ENCODE measurements at places on chromosomes 4 and X.

DNA sequence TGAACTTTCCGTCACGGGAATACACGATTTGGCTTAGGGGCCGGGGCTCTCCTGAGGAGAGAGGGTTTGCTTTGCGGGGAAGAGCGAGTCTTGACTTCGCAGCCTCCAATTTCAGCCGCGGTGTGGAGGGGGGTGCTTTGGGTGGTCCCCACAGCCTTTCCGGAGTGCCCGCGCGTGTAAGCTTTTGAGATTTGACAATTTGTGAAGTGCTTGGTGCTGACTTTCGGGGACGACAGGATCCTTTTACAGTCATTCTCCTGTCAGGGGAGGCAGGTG, 355 bp downstream of the SCML1 start:
- DNase-seq: no peak

GRCh38 chr4:145565328-145565727, 53.9 kb upstream of the MMAA start:
- DNase-seq: no peak

DNA sequence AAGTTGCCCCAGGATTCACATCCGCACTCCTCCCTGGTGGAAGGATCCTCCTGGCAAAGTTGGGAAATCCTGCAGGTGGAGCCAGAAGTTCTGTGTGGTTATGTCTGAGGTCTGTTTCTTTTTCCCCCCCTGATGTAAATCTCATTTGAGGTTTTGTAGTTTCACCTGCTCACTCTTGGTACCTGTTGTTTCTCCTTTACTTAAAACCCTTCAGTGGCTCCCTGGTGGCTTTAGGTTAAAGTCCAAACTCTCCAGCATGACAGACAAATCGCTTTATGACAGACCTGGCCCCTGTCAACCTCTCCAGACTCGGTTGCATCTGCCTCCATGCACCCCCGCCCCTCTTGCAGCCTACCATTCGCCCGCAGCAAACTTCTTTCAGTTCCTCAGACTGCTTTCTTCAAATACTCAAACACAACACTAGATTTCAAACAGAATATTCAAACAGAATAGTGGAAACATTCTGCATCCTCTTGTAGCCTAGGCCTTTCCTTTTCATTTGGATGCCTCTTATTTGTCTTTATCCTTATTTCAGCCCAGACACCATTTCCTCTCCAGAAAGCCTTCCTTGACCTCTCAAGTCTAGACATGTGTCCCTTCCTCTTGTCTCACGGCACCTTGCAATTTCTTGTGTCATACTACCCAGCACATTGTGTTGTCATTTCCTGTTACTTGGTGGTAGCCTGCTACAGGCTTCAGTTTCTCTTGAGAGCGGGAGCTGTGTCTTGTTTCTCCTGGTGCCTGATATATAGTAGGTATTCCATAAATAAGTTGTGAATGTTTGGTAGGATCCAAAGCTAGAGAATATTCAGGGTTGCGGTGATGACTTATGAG, 24.8 kb downstream of the IL13RA1 start:
- no peak for DNase-seq

DNA sequence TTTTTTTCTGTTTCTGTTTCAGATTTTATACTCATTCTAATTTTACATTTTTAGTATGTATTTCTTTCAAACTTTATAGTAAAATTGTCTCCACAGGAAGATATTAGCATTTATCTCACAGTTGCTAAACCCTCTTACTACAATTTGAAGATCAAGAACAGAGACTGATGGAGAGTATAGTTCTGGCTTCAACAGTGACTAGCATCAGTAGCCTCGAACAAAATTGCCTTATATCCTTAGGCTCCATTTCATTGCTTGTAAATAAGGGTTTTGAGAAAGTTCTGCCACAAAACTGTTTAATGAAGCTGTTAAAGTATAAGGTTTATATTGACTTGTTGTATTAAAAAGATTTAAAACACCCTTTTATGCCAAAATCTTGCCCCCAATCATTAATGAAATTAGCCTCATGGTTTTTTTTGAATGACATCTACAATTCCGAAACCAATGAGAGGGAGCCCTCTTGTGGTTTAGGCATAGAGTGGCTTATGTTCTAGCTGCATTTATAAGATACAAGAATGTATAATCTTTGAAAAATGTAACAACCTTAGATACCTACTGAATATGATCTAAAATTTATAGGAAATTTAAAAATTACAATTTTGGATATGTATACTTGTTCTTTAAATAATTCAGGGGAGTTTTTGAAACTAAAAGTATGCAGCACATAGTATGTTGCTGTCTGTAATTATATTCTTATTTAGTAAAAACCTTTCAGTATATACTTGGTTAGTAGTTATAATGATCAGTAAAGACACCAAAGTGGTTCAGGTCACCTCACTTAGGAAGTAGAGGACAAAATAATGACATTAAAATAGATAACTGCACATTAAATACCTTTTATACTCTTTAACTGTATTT, 109.8 kb upstream of the HPGD start:
- peak; percentile 73 for DNase-seq

GRCh38 chr4:25128671-25129070, 31.6 kb downstream of the SEPSECS start:
- no peak for DNase-seq

- no peak for DNase-seq
Measured at GRCh38 chrX:105017641-105018040, 202.9 kb downstream of the TEX13A start.

- peak; percentile 10 for DNase-seq
Measured at GRCh38 chrX:65575022-65575421, 40.4 kb upstream of the LAS1L start.

DNA sequence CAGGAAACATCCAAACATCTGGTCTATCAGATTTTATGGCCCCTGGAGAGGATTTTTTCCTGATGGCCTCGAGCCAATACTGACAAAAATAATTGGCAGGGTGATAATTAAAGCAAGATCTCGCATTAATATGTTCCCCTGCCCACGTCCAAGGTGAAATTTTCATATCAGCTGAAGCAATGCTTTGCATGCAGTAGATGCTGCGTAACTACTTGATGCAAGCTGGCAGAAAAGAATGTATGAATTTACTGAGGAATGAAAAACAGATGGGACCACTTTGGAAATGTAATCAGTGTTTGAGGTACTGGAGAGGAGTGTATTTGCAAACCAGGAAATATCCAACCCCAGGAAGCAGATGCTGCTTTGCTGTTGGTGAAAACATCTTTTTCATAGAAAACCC, 36.8 kb upstream of the REST start:
- DNase-seq: peak; percentile 68

- DNase-seq: peak; percentile 48
Measured at GRCh38 chrX:51496501-51497291, at the start of gene NUDT11. TSS of gene NUDT11 (minus strand) at chrX:51496592. CDS start at chrX:51496444, 148 bp downstream.

- DNase-seq: no peak
Measured at GRCh38 chr4:101162990-101163380, 184.3 kb downstream of the PPP3CA start.

DNA sequence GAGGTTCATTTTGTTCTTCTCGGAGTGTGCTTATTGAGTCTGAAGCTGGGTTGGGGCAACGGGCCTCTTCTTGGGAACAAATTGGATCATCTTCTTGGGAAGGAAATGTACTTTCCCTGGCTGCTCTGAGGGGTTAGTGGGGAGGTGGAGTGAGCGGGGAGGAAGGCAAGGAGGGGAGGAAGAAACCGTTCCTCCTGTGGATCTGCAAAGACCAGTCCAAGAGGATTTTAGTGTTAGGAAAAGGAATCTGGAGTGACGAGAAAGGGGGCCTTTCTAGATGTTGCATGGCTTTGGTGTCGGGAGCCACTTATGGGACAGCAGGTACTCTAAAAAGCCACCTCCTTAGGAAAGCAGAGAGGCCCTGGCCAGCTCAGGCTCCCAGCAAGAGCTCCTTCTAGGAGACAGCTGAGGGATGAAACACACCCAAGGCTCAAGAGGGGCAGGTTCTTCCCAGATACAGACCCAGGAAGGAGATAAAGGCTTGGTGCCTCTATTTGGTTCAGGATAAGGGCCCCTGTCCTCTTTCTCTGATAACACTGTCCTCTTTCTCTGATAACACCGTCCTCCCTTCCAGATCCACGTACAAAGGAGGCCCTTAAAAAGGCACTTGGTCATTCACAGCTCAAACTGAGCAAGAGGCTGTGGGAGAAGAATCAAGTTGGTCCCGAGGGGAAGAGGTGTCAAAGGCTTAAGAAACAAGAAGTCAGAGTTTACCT, 451 bp downstream of the SOD3 start:
- peak; percentile 23 for DNase-seq

DNA sequence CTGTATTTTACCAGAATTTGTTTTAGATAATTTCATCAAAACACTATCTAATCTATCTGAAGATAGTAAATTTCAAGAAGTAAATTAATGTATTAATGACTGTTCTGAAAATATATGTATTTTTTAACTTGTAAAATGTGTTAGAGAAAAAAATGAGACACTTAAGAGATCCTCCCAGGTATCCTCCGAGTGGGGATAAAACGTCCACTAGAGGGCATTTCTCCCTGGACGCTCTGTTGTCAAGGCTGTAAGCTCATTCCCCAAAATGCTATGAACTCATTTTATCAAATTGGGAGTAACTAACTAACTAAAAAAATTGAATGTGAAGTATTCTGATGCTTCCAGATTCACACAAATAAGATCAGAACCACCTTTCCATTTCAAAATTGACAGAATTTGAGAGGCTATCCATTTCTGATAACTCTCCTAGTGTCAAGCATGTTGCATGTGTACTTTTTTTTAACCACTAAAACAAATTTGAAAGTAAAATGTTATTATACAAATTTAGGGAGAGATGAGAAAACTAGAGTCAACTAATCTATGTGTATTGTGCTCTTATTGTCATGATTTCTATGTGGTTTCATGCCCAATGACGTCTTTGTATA, 337.3 kb upstream of the HS3ST1 start:
- DNase-seq: peak; percentile 69

GRCh38 chrX:79412972-79413371, 45.8 kb upstream of the ITM2A start:
- peak; percentile 28 for DNase-seq

DNA sequence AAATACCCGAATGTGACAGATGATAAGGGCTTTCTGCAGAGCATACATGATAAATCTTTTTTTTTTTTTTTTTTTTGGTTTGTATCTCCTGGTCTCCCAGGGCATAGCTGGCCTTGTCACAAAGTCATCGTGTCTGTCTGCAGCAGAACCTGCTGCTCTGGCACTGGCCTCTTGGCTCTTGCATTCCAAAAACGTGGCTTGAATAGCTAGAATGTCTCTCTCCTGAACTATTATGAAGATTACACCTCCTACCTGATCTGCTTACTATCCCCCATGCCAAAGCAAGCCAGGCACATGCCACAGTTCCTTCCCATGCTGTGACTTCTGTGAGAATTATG, 50.4 kb upstream of the SCRG1 start:
- no peak for DNase-seq

- no peak for DNase-seq
Measured at GRCh38 chrX:21014326-21014725, 359.9 kb upstream of the CNKSR2 start.

DNA sequence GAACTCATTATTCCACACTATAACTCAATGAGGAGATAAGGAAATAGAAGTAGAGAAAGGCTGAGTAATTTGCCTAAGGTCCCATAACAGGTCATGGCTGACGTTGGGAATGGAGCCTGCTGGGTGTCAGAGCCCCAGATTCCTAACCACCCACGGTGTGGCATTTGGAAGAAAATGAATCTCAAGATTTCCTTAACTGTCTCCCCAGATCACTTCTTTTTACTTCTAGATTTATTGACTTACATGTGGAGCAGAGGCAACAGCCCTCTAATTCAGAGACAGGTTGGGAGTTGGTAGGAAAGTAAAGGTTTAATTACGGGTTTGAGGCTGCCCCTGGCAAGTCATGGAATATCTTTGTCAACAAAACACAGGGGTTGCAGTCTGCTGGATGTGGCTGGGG, 134.0 kb downstream of the ARHGAP10 start:
- peak; percentile 43 for DNase-seq

DNA sequence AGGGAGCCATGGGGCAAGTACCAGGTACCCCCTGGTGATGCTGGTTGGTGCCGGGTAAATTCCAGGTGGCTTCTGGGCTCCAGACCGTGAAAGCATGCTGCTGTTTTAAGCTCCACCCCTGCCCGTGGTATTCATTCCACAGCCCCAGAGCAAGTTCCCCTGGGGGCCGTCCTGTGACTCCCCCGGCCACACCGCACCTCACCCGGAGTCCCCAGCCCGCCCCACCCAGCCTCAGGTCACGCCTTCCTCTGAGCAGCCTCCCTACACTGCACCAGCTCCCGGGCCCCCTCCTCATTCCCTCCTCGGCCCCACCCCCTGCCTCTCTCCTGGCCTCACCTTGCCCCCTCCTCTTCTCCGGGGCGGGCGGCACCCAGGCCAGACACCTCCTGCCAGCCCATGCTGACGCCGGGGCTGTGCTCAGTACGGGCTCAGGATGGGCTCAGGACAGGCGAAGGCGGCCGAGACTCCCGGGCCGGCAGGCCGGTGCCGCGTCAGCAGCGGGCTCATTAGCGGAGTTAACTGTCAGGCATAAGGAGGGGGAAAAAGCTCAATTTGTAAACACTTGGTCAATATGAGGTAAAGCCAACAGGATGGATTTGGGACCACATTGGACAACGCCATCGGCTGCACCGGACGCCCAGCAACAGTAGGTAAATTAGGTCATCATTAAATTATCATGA, 127.4 kb downstream of the FAM53A start:
- DNase-seq: no peak

- no peak for DNase-seq
Measured at GRCh38 chr4:3516061-3516835, 16.0 kb downstream of the LRPAP1 start.

- DNase-seq: peak; percentile 78
Measured at GRCh38 chr4:40992472-40993295, 221.7 kb downstream of the APBB2 start.

DNA sequence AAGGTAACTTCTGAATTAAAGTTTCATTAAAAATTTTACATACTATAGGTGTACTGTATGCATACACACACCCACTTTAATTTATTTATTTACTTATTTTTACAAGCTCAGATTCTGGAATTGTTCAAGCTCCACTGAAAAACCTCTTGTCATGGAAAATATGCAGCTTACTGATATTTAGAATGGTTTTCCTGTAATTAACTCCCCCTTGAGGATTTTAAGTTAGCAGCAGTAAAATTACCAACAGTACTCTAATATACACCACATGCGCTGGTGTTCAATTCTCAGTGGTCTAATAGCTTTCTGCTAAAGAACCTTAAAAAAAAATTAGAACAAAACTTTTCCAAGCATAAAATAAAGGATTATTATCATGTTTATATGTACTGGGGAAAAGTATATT, 12.0 kb downstream of the MAB21L2 start:
- DNase-seq: peak; percentile 50

DNA sequence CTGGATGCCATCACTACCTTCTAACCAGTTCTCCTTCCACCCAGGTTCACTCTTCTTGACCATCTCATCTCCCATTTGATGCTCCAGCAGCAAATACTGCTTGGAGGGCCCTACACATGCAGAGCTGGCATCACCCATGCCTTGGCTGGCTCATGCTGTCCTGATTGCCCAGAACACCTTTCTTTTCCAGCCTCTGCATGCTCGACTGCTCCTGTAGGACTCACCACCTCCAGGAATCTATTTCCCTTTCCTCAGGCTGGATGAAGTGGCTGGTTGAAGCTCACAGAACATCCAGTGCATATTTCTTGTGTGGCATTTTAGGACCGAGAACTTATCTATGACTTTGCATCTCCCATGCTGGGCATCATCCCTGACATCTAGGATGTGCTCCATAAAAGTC, 148.3 kb downstream of the CPEB2 start:
- DNase-seq: no peak

GRCh38 chr4:3040452-3041191, 33.7 kb downstream of the HTT-AS start:
- DNase-seq: no peak

All from fibroblast of the aortic adventitia (primary cell).